ENCODE measurements at places on chromosomes 5 and 9.

GRCh38 chr9:135281791-135282737 lies 194.6 kb downstream of the OLFM1 start:
- DNase-seq, result peak; percentile 76

- peak; percentile 22 for DNase-seq
Observed at GRCh38 chr5:4212981-4213819, 617.6 kb downstream of the IRX1 start.

DNA sequence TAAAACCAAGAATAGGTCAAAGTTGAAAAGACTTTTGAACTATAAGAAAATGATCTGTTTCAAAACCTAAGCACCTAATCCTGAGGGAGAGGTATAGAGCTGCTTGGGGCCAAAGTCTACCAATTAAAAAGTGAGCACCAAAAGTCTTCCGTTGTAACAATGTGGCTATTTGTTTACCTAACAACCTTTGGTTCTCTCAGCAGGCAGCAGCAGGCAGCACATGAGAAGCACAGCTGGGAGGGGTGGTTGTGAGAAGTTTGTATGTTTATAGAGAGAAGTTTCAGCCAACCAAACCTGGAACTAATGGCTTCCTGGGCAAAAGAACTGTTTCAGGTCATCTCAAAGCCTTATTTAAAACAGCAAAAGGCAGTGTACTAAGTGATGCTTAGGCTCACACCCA lies 59.8 kb upstream of the TBC1D9B start:
- no peak for DNase-seq

GRCh38 chr9:122190597-122191381 lies 31.1 kb downstream of the MORN5 start:
- no peak for DNase-seq

GRCh38 chr9:83307066-83307724 lies 231.0 kb downstream of the FRMD3 start:
- no peak for DNase-seq

DNA sequence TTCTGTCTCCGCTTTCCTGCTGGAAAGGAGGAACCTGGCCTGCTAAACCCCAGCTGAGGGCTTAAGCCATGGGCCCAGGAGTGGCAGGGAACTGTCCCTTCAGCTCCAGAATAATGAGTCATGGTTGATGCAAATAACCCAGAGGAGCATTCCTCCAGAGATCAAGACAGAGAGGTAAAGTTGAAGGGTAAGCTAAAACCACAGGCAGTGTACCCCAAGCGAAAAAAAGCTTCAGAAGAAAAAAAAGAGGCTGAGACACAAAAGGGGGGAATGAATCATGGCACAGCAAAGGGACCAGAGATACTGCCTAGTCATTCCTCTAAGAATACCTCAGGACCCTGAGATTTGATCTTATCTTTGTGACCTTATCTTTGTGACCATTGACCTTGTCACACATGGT lies 199.5 kb upstream of the TAS2R1 start:
- no peak for DNase-seq

DNA sequence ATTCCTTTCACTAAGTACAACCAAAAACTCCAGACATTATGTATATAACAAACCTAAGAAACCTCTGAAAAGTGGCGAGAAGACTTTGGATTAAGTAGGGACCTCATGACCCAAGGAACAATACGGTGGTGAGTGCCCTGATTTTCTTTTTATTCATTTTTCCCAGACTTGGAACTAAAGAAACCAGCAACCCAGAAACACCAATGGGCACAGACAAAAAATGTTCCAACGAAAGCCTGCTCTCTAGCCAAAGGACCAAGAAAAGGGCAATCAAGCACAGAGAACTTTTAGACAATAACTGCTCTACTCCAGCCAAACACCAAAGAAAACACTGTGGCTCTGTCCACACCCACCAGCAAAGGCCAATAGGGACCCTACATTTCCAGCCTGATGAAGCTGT lies 66.2 kb upstream of the SSBP2 start:
- no peak for DNase-seq

DNA sequence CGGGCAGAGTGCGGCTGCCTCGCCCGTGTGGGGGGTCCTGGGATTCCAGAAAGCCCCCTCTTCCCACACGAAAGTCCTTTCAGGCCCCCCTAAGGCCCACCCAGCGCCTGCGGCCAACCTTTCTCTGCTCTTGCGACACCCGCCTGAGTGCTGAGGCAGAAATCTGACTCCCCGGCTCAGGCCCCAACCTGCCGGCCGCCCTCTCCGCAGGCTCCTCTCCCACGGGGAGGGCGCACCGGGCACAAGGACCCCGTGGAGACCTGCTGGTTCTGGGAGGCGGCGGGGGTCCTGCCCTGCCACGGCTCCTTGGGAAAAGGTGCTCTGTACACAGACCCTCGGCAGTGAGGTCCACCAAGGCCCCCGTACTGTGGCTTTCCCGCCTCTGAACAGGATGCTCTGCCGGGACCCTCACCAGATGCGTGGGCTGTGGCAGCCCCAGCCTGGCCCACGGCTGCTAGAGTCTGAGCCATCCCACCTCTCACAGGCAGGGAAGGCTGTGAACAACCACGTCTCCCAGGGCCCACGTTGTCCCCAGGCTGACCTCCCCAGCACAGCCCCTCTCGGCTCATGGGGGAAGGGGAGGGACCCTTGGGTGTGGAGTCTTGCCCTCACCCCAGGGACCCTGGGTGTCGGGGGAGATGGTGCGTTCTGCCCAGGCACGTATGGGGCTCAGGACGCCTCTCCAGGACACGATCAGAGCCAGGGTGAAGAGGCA lies 41.5 kb upstream of the EGFL7 start:
- DNase-seq, result no peak

DNA sequence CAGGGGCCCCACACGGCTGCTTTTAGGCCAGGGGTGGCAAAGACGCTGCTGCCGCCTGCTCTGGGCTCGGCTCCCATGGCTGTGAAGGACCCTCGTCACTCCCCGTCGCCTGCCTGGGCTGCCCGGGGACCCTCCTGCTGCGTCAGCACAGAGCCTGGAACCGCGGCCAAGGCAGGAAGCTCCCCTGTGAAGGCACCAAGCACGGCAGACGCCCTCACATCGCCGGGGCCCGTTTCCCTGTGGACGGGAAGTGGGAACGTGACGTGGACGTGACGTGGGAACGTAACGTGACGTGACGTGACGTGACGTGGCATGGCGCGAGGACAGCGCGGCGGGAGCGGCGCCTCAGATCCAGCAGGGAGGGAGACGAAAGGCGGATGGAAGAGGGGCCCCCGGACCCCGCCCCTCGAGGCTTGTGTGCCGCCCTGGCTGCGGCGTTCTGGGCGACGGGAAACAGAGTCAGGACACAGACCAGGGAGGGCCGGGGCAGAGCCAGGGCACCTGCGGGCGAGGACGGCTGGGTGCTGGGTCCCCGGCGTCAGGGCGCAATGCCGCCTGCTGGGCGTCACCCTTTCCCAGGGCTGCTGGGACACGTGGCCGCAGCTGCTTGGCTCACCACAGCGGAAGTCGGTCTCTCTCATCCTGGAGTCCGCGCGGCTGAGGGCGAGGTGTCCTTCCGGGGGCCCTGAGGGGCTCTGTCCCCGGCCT lies 53.1 kb downstream of the MRPL36 start:
- DNase-seq, result peak; percentile 53

- no peak for DNase-seq
Observed at GRCh38 chr5:71986101-71986500, 121.2 kb upstream of the MAP1B start.

DNA sequence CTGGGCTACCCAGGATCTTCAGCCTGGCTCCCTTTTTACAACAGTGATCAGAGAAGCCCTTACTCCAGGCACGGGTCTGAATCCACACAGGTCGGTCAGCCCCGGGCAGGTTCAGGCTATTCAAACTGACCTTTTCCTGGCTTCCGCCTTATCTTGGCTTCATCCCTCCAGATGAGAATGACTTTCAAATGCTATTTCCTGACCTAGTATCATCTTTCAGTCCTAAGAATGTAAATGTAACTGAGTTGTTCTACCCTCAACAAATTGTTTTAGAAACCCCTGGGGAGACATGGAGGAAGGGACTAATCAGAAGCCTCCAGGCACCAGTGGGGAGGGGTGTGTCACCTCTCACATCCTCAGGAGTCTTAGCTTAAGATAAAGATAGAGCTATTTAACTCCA lies 213.2 kb downstream of the EPB41L4A start:
- DNase-seq, result no peak

- no peak for DNase-seq
Observed at GRCh38 chr5:172940268-172941066, 18.8 kb upstream of the RPL26L1 start.

DNA sequence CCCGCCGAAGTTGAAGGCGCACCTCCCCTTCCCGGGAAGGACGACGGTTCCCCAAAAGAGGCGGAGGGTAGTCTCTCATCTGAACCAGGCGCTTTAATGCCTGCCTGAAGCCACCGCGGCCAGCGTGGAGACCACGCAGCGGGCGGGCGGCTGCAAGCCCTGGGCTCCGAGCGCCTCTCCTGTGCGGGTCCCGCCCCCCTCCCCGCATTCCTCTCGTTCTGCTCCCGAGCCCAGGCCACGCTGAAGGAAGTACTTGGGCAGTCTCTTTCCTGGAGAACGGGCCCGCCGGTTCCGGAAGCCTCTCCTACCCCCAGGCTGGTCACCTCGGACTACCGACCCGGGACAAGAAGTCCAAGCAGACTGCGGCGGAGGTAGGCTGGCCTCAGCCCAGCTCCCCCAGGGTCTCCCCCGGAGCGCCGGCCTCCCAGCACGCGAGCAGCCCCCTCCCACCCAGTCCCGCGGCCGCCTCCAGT lies 571 bp downstream of the PPIC start:
- DNase-seq, result peak; percentile 83

GRCh38 chr9:87824216-87824875 lies 58.3 kb upstream of the SPATA31E1 start:
- no peak for DNase-seq

GRCh38 chr9:81594415-81594814 lies 94.9 kb downstream of the TLE1 start:
- DNase-seq, result no peak

DNA sequence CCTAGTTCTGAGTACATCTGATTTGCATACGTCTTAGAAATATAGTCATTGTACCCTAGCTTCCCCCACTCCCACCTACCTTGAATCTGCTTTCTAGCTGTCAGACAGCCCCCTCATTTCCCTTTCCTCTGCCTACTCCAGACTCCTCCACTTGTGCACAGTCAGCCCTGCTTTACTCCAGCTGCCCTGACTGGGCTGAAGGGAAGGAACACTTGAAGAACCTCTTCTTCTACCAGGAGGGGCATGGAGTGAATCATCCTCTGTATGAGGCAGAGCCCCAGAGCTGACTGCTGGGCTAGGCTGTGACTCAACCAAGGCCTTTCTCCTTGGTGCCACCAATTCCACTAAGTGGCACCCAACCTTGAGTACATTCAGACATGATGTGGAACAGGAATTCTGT lies 18.1 kb upstream of the ZFR start:
- no peak for DNase-seq

DNA sequence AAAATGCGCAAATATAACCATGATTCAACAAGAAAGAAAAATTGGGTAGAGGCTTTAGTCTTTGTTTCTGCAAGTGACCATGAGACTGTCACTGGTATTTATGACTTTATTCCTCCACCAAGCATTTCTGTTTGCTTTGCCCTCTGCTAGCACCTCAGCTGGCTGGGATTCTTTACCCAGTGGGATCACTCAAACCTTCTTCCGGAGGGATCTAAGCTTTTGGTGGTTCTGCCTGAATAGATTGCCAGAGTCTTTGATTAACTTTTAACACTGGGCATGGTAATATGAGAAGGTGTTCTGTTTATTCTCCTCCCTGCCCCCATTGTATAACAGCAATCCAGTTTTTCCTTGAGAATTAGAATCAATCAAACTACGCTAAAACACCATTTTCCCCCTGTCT lies 59.1 kb upstream of the FBN2 start:
- no peak for DNase-seq

GRCh38 chr9:78296201-78296892 lies 578 bp upstream of the PSAT1 start:
- peak; percentile 71 for DNase-seq

DNA sequence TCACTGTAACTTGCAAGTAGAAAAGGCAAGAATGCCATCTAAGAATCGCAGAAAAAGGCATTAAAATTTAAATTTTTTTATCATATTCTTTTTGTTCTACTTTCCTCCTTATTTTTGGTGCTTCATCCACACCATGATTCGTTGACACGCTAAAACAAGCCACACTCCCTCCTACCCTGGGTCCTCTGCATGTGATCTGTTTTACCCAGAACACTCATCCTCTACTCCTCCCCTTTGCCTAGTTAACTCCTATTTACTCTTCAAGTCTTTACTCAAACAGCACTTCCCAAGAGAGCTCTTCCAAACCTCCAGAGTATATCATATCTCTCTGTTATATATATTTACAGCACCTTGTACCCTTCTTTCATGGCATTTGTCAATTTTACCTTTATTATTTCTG lies 61.4 kb upstream of the SRP19 start:
- no peak for DNase-seq

DNA sequence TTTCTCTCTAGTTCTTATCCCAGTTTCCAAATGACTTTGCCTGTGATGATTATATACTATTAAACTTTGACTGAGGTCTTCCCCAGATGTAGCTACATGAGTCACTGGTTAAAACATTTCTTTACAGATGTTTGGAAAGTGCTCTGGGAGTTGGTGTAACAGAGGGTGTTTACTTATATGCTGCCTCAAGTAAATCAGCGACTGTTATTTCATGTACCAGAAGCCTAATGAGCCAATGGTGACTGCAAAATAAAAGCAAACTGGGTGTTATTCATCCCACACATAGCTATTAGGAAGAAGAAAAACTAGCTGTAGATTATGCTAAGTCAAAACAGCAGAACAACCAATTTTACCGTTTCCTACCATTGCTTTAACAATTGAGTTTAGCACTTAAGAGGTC lies 929.7 kb upstream of the SEMA6A start:
- no peak for DNase-seq

- DNase-seq, result peak; percentile 42
Observed at GRCh38 chr9:138037140-138037539, 159.6 kb downstream of the CACNA1B start.

- no peak for DNase-seq
Observed at GRCh38 chr5:36150676-36151433, 832 bp downstream of the LMBRD2 start.

DNA sequence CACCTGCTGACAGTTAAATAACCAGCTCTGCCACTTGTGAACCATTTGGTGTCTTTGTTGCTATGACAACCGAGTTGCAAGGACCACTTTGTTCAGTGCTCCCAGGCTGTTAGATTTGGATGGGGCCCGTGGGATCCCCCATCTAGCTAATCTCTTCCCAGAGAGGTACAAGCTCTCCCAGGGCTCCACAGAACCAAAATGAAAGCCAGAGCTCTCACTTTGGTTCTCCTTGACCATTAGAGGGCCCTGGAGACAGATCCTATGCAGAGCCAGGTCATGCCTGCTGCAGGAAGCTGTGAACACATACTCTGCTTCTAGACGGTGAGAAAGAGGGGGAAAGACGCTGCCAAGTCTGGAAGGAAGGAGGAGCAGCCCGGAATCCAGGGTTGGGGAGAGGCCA lies 224.6 kb downstream of the GABBR2 start:
- no peak for DNase-seq

DNA sequence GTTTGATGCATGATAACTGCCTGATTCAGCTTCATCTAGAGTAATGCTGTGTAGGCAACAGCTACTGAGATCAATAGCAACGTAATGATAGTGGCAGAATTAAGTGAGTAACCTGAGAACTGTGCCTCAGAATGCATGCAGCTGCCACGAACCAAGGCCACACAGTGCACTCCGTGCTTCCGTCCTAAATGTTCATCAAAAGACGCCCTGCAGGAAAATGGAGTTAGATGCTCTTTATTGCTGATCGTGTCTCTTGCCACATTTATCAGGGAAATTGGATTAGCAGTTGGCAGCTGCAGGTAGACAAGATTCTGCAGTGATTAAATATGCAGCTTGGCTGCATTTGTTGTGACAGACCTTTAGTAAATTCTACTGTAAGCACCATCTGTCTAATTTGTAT lies 107.7 kb upstream of the TLX3 start:
- no peak for DNase-seq

GRCh38 chr9:14103115-14103514 lies 210.8 kb downstream of the NFIB start:
- DNase-seq, result no peak

Data from sigmoid colon (tissue), 7 donors.